ENCODE measurements at places on chromosomes 1 and 21.

DNA sequence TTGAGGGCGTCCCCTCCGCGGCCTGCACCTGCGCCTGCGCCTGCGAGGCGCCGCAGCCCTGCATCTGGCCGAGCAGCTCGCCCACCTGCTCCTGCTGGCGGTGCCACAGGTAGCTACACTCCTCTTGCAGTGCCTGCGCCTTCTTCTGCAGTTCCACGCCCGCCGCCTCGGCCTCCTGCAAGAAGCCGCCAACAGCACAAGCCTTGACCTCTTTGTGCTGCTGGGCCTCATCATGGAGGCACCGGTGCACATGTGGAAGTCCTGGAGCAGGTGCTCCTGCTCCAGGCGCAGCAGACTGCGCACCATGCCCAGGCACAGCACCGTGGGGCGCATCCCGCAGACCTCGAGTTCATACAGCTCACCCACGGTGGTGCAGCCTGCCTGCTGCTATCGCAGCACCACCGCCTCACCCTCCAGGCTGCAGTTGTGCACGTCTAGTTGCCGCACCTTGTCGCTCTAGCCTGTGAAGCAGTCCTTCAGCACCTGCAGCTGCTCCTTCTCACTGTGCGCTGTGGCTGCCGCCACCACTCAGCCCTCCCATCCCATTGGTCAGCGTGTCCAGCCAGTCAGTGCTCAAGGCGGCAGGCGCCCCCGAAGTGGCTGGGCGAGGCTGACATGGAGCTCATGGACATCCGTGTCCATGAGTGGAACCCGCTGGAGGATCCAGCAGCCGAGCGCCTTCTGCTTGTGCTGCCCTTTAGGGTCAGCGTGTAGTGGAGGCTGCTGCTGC lies 12.2 kb upstream of the CD2 start:
- no peak for DNase-seq

GRCh38 chr1:153968000-153968363 lies 280 bp downstream of the CREB3L4 start:
- no peak for DNase-seq

DNA sequence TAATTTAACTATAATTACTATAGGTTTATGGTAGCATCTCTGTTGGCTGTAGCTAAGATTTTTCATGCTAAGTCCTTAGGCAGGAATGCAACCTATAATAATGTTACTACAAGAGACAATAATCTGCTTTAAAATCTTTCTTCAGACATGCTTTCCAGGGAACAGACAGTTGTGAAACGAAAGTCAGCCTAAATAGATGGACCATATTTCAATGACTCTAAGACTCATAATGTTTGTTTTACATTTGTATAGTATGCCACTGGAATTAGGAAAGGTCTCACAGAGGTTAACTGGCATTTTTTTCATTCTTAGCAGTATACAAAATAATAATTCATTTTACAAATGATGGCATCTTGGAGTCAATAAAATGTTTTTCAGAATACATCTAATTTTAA lies 8.1 kb downstream of the RERE start:
- no peak for DNase-seq

GRCh38 chr1:2053217-2053616 lies 3.0 kb downstream of the PRKCZ start:
- no peak for DNase-seq

DNA sequence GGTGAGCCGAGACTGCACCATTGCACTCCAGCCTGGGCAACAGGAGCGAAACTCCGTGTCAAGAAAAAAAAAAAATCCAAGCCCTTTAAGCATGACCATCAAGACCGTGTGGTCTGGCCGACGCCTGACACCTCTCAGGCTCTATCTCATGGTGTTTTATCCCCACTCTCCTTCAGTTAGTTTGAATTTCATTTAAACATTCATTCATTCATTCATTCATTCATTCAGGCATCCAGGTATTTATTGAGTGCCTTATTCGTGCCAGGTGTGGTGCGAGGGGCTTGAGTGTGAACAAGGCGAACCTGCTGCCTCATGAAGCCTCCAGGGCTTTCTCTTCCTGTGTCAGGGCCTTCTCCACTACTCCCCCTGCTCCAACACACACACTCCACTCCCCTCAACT lies 22.6 kb upstream of the OPRD1 start:
- no peak for DNase-seq

DNA sequence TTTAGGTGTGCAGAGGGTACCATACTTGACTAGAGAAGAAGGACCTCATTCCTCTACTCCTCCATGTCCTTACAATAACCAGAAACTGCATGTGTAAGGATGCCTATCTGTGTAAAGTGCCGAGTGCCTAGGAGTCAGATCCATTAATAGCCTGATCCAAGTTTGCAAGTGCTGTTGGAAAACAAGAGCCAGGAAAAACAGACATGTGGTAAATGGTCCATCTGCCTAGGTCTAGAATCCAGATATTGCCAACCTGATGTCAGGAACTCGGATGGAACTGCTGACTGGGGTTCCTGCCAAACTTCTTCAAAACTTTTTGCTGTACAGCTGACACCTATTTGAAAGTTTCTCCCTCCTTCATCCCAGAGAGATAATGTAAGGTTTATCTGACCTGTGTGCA lies 239.4 kb upstream of the CAMK1G start:
- DNase-seq = no peak

GRCh38 chr21:46457801-46458314 lies 833 bp upstream of the DIP2A start:
- peak; percentile 59 for DNase-seq

DNA sequence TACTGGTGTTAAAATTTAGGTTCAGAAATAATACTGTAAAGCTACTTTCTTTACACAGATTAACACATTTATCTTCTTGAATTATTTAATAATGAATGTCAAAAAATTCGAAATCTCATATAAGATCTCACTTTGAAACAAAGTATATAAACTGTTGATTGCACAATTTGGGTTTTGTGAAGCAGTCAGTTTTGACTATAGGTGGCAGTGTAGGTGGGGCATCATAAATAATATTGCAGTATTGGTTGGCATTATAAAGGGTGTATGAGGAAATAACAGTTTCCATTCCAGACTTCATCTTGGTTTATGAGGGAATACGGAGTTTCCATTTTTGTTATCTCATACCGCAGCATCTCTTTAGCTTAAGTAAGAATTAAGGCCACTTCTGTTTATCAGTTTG lies 49.9 kb downstream of the SUCO start:
- no peak for DNase-seq

DNA sequence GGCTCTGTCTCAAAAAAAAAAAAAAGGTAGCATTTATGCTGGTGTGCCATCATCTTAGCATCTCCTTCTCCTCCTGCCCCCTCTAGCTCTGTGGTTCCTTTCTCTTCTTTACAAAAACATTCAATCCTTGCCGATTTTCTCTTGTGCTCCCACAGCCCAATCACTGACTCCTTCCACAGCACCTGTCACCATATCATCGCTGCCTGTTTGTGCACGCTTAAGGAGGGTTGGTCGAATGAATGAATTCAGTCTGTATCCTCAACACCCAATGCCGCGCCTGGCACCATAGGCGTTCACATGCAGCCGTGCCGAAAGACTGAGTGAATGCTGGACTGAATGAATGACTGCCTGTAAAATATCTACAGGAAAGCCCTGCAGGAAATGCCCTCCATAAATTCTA lies 7.9 kb downstream of the RNU5D-1 start:
- no peak for DNase-seq

- no peak for DNase-seq
These were observed 20.9 kb upstream of the DYNLT5 start for GRCh38 chr1:66731170-66731865.

GRCh38 chr1:18409609-18410237 lies 71.0 kb upstream of the KLHDC7A start:
- no peak for DNase-seq

GRCh38 chr1:223732993-223733798 lies 20.9 kb downstream of the CAPN2 start:
- peak; percentile 71 for DNase-seq

GRCh38 chr1:72891976-72892375 lies 609.6 kb upstream of the NEGR1 start:
- no peak for DNase-seq

- DNase-seq = no peak
These were observed 50.7 kb upstream of the ACOT11 start for GRCh38 chr1:54497338-54497737.

DNA sequence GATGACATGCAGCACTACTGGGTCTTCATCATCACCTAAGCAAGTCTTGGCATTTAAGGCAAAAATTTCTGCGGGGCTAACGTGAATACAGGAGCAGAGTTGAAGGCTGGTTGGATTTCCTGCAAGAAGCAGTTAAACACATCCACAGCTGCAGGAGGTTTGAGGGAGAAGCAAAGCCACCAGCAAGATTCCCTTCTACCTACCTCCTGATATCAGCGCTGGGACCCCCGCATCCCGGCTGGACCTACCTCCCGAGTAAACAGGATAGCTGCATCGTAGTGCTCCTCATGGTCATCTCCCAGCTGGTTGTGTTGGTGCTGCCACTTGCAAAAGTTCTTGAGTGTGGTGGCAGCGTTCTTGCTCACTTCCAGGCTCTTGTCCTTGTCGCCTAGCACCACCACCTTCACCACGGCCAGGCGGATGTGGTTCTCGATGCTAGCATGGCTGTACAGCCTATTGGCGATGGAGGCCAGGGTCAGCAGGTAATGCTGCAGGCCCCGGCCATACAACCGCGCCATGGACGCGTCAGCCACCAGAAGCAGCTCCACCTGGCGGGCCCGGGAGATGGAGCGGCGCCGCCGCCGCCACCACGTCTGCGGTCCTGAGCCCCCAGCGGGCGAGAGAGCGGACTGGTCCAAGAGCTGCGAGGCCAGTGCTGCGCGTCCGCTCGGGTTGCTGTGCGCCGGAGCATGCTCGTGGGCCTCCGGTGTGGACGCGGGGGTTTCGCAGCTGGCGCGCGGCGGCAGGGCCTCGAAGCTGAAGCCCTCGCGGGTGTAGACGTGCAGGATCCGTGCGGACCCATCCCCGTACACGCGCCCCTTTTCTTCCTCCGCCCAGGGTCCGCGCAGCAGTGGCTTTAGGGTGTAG lies 1.6 kb downstream of the ADAMTS5 start:
- DNase-seq = peak; percentile 53

DNA sequence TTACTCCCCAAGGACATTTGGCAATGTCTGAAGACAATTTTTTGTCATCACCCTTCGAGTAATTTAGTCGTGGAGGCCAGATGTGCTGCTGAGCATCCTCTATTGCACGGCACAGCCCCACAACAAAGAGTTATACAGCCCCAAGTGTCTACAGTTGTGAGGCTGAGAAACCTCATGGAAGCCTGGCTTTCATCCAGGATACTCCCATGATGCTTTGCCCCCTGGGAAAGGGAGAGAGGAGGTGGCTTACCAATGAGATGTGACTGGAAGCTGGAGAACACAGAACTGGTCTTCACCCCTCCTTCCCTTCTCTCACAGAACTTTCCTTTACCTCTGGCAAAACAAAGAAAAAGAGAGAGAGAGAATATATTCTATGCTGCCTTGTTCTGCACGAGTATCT lies 150.9 kb upstream of the VAMP3 start:
- DNase-seq = no peak

GRCh38 chr1:174248041-174248440 lies 88.7 kb downstream of the RABGAP1L start:
- DNase-seq = no peak

- DNase-seq = peak; percentile 71
These were observed 59.2 kb downstream of the USP25 start for GRCh38 chr21:15788847-15789523.

DNA sequence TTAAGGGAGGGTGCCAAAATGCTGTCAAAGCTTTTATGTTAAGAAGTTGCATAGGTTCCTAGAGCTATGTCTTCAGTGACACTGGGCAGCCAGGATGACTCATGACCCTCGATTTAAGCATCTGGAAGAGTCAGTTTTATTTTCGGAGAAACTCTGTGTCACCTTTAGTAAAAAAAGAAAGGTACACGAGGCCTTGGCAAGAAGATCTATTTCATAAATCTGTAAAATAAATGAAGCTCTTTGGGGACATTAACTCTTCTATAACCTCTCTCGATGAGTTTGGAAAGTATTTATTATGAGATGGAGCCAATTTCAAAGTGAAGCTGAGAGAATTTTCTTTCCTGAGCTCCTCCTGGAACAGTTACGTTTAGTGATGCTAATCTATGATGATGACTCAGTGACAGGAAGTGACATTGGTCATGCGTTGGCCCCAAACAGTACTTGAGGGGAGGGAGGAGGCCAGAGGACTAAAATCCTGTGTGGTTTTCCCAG lies 156.5 kb downstream of the HLX start:
- DNase-seq = peak; percentile 60

- peak; percentile 62 for DNase-seq
These were observed 17.3 kb upstream of the C1orf159 start for GRCh38 chr1:1132956-1133750.

DNA sequence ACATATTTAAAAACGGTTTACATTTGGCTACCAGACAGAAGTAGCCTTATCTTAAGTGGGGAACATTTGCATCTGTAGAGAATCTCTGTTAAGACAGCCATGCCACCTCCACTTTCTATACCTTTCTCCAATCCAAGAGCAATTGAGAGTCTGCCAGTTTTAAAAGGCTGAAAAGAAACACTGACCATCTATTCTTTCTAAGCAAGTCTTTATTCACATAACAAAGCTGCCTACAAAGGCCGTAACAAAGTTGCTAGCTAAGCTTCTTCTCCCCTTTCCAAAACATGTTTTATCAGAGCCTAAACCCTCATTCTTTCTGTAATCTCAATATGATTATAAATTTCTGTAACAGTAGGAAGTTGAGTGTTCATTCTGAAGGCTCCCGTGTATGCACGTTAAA lies 1078.3 kb downstream of the NCAM2 start:
- DNase-seq = no peak

DNA sequence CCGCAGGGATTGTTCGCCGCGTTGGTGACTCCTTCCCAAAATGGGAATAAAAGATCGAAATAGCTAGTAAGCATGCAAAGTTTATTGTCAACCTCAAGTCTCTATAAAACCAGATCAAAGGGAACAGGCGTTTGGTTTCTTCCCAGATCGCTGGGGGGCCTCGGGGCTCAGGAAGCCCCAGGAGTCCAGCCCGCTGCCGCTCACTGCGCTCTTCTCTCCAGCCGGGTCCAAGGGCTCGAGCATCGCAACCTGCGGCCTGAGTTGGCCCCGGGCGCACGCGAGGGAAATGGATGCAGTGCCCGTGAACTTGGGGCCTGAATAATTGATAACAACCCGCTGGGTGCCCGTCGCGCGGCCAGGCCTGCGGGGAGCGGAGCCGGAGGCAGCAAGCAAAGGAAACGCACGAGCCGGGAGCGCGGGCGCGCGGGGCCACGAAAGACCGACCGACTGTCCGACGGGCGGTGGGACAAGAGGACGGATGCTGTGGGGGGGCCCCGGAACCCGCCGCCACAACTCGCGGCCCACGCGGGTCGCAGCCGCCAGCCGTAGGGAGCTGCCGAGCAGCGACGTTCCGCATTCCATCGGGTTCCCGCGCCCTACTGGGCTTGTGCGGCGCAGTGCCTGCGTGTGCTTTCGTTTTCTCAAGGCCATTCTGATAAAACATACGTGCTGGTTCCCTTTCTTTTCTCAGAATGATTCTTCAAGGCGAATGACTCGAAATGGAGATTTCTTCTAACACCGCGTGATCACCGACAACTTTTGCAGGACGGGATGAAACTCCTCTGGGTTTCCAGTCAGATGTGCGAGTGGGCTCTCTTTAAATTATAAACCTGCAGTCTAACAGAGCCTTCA lies 14.0 kb upstream of the ALX3 start:
- DNase-seq = peak; percentile 57

GRCh38 chr1:184299406-184299790 lies 87.4 kb upstream of the C1orf21 start:
- peak; percentile 85 for DNase-seq

GRCh38 chr1:246785494-246786111 lies 61.4 kb downstream of the SCCPDH start:
- no peak for DNase-seq

Data from fibroblast of villous mesenchyme (primary cell).